ENCODE measurements at places on chromosomes 4 and X.
A peak's percentile ranks its signal among the peaks of the same experiment; 100 is the strongest.

DNA sequence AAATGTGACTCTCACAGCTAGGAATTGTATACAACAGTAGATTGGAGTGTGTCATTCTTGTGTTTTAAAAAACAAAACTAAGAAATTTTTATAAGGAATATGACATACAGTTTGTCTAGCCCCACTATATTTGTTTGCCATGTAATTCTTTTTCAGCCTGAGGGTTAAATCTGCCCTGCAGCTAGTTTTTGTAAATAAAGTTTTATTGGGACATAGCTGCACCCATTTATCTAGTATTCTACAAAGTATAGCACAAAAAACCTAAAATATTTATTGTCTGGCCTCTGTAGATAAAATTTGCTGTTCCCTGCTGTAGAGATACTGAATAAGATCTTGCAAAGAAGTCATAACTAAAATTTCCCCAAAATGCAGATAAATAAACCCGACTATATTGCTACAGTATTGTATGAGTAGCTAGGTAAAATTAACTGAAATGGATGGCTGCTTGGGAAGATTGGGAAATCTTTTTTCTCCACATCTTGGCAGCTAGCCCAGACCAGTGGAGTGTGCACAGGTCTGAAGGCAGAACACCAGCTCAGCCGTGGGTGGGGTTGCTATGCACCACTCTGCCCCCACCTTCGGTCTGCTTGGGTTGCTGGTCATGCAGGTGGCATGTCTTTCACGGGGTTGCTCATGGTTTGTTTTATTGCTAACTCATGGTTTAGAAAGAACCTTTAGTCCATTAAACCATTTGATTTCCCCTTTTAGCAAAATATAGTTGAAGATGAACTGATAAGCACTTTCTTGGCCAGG is 127.9 kb downstream of the KLHL8 start:
- DNase-seq = peak; percentile 44

GRCh38 chrX:153608806-153609205 is 9.9 kb upstream of the CCNQ start:
- no peak for DNase-seq

GRCh38 chr4:159383562-159383931 is 280.7 kb downstream of the RAPGEF2 start:
- no peak for DNase-seq

DNA sequence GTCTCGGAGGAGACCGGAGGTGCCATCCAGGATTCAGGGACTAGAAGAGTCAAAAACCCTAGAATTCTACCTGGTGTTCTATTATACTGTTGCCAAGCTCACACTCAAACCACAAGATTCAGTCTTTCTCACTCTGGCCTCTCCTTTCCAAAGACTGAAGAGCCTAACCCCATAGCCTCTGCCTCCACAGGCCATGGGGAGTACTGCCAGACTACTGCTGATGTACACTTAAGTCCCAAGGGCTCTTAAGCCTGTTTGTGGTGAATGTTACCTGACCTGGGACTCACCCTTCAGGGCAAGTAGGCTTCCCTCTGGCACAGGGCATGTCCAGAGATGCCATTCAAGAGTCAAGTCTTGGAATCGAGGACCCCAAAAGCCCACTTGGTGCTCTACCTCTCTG is 58.9 kb upstream of the IRS4 start:
- DNase-seq = no peak

GRCh38 chr4:92101737-92102172 is 202.0 kb upstream of the GRID2 start:
- no peak for DNase-seq

- peak; percentile 79 for DNase-seq
These were observed 11.2 kb upstream of the PDGFRA start for GRCh38 chr4:54217642-54218495.

DNA sequence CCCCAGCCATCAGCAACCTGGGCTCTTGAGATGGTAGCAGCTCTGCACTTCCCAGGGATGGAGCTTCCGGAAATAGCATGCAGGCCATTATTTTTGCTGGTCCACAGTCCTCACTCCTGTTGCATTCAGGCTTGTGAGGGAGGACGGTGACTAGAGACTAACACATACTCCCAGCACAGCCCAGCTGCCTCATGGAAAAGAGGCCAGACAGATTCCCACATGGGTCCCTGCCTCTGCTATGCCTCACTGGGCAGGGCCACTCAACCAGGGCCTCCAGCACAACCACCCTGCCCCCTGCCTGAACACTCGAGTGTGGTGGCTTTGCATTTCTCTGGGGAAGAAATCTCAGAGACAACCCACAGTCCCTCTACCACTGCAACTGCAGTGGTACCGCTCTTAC is 1195.1 kb downstream of the PCDH18 start:
- DNase-seq = no peak

DNA sequence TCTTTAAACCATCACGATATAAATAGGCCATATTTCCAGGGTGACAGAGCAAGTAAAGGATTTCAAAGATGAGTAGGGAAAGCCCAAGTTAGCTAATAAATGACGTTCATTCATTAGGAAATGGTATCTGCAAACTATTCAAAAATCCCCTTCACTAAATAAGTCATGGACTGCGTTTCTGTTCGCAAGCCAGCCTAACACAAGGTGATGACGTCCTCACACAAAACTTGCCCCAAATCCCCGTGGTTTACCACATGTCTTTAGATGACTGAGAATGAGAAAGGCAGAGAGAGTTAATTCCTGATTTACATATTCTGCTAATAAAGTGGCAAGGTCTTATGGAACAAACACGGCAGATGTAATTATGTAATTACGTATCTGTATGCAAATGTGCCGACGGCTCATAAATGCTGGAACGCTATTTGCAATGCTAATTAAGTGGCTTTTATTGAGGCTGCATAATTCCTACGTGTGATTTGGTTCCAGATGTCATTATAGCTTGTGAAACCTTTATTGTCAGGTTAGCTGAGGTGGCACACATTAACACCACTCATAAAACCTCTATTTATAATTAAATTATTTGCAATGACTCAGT is 437.7 kb upstream of the FRG1 start:
- no peak for DNase-seq

GRCh38 chr4:87410679-87411078 is 11.7 kb upstream of the NUDT9 start:
- no peak for DNase-seq

DNA sequence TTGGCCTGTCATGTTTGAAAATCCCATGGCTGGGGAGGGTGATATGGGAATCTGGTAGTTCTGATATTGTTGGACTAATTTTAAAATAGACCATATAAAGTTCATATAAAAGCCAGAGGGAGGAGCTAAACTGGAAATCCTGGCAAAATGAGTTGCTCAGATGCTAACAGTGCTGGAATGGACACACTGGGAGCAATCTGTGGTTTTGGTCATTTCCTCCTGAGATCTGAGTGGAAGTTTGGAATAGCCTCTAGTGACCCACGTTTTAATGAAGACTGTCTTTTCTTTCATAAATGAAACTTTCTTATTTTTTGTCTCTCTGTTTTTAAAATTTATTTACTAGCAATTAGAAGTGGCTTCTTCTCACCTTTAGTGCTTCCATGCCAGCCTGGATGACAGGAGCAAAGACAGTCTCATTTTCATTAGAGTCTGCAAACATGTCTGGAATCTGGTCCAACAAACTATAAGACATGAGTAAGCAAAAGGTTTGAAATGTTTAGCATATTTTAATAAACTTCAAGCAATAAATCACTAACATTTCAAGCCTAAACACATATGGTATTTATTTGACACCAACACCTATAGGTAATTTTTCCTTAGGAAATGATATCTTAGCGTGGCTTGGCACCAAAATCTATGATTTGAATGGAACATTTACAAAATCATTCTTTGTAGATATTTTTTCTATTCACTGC is 66.6 kb downstream of the METTL14 start:
- DNase-seq = no peak

- DNase-seq = no peak
These were observed 296.1 kb upstream of the UGT8 start for GRCh38 chr4:114302472-114302871.

DNA sequence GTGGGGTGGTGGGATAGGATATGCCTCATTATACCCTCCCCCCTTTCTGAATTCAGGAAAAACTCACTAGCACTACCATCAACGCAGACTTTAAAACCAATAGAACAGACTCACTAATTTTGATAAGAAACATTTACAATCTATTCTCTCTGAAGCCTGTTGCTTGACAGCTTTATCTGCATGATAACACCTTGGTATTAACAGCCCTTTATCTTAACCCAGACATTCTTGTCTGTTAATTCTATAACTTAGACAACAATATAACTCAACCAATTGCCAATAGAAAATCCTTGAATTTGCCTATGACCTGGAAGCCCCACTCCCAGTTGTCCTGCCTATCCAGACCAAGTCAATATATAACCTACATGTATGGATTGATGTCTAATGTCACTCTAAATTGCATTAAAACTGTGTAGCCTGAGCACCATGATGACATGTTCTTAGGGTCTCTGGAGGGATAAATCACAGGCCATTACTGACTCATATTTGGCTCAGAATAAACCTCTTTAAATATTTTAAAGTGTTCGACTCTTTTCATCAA is 1.5 kb upstream of the UGT2A3 start:
- no peak for DNase-seq

DNA sequence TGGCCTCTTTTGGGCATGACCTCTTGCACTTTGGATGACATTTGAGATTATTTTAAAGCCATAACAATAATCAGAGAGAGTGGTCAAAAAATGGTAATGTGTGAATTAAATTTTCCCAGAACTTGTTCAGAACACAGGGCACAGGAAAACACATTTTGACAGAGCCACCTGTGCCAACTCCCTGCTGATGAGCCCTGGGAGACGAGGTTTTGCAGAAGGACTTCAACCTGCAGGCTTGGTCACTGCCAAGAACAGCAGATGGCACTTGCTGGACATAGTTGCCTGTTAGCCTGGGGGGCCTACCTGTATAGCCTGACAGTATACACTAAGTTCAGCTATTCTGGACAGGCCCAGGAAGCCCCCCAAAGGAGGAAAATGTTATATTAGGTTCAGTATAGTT is 277.8 kb upstream of the EMCN start:
- no peak for DNase-seq

- no peak for DNase-seq
These were observed 190.7 kb downstream of the OR13H1 start for GRCh38 chrX:131734621-131735020.

DNA sequence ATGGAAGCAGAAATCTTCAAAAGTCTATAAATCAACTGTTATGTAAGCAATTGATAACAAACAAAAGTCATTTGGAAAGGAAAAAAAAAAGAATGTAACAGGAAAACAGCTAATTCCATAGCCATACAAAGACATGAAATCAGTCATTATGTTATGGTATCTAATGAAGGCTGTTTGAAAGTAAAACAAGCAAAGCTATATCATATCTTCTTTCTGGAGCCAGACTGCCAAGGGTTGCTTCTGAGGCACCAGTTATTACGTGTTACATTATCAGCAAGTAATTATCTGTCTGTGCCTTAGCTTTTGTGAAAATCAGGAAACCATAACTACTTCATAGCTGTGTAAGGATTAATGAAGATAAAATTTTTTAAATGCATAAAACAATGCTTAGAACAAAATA is 480.2 kb downstream of the FAT4 start:
- DNase-seq = no peak

- no peak for DNase-seq
These were observed 28.5 kb downstream of the SLC25A4 start for GRCh38 chr4:185171373-185172071.

DNA sequence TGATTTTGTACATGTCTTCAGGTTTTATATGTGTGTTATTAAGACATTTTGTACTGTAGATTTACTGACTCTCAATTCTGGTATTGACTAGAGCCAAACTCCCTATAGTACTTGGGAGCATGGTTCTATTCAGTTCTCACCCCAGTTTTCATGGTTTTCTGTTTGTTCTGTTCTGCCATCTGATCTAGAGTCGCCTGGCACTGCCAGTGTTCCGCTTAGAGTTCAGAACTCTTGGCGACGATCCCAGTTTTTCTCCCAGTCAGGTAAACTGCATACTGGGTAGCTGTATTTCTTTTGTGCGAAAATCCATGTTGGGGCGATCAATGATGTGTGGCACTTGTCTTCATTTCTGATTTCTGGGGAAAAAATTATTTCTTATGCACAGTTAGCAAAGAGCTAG is 78.0 kb downstream of the PHOX2B start:
- no peak for DNase-seq

DNA sequence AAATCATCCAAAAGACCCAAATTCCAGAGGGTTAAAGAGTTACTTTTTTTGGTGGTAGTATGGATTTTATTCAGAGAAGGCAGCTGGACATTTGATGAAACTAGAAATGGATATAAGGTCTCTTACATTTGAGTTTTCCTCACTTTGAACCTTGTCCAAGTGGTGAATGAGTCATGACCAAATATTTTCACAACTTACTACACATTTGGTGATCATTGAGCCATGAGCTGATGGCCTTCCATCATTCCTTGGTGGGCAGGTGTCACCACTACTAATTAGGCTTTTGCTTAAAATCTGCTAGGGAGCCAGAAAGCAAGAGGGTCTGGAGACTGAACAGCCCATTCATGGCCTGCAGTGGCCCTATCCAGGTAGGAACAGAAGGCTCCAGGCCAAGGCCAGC is 620.2 kb upstream of the INTU start:
- DNase-seq = no peak

DNA sequence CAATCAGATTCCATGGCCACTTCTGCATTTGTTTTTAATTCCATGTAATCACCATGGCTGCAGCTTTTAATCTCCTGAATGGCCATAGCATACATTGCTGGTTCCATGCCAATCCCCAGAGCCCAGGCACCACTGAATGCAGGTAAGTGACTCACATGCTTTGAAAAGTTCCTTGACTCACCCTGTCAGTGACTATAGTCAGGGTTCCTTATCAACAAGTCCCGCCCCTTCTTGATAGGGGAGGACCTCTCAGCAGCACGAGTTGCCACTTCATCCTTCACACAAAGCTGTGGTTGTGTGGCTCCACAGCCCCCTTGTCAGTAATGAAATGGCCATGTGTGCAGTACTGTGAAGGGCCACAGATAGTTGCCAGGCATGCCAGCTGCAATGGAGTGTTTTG is 516.6 kb downstream of the PPARGC1A start:
- DNase-seq = no peak

DNA sequence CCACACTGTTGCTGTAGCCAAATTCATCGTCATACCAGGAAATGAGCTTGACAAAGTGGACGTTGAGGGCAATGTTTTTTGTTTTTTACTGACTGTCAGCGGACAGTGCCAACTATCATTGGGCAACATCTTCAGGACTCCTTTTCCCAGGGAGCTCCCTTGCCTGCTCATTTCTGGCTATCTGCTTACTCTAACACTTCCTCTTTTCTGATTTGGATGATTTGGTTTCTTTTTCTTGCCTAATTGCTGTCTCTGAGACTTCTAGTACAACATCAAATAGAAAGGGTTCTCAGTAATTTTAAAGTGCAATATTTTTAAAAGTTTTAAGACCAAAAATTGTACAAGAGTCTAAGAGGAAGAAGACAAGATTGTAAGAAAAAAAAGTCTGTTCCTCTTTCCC is 92.0 kb upstream of the KLHL4 start:
- no peak for DNase-seq

- DNase-seq = no peak
These were observed 1282.2 kb downstream of the ADGRL3 start for GRCh38 chr4:62482355-62482754.

GRCh38 chr4:15690020-15690809 is 8.6 kb downstream of the FAM200B start:
- DNase-seq = no peak

Measured in HEK293T (cell line).